ENCODE measurements at places on chromosomes 1 and 21. TPM values are rescaled to one million over a fixed set of nuclear protein-coding genes. Genes with fewer than 3 reads are reported as not detected.
A peak's percentile ranks its signal among the peaks of the same experiment; 100 is the strongest.

GRCh38 chr1:197598935-197599334, 176.3 kb downstream of the DENND1B start:
- DNase-seq = no peak

DNA sequence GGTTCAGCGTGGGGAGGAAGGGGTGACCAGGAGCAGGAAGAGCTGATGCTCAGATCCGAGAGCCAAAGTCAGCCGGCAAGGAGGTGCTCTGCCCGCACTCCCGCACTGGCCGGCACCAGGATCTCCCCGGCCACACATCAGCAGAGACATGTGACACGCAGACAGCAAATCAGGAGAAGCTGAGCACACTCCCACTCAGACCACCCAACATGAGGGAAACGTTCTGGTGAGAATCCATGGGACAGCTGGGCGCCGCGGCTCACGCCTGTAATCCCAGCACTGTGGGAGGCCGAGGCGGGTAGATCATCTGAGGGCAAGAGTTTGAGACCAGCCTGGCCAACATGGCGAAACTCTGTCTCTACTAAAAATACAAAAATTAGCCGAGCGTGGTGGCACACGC, 18.6 kb upstream of the PTTG1IP start:
- no peak for DNase-seq

- DNase-seq = peak; percentile 58
Observed at GRCh38 chr1:32538887-32539583, at the start of gene ZBTB8A. ZBTB8A (plus strand) TSS chr1:32539427; CDS start chr1:32592932, 53,505 bp downstream.

LCE2A gene
- total RNA-seq = not detected

TPR gene
- 119 TPM for total RNA-seq

MYOG gene
- total RNA-seq = not detected

GRCh38 chr1:223771469-223771813, 59.1 kb downstream of the CAPN2 start:
- DNase-seq = no peak

- DNase-seq = no peak
Observed at GRCh38 chr1:164720440-164721227, 161.7 kb downstream of the PBX1 start.

WRAP73 gene
- total RNA-seq = 18.9 TPM

DNA sequence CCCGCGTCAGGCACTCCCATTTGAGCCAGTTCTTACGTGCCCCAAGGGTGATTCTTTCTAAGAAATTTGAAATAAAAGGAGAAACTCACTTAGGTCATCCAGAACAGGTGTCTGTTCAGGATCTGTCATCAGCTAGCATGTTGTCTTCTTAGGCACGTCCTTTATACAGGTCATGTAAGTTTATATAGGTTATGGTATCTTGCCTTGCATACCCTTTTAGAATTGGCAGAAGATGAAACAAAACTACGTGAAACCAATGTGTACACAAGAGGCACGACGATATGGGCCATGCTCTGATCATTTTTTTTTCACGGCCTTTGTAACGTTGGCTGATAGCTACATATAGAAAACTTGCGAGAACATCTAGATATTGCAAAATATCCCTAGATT, 579 bp upstream of the GTF2B start:
- no peak for DNase-seq

RBM11 gene
- 20.3 TPM for total RNA-seq

- DNase-seq = no peak
Observed at GRCh38 chr1:39452081-39452480, 39.4 kb upstream of the BMP8A start.

Data from sciatic nerve (tissue), 2 donors.